CD14-positive monocyte (primary cell): ENCODE measurements at places on chromosomes 6 and 20. TPM values are rescaled to one million over a fixed set of nuclear protein-coding genes. Genes with fewer than 3 reads are reported as not detected.

The MRPS26 gene
- 19.4 and 27.3 TPM in 2 replicates for polyA plus RNA-seq

The AIG1 gene
- 6.4 and 6.8 TPM in 2 replicates for polyA plus RNA-seq

The ITPA gene
- polyA plus RNA-seq, result 62.8 TPM

The TSBP1 gene
- polyA plus RNA-seq, result not detected in 2 replicates

The REM1 gene
- polyA plus RNA-seq, result not detected

The KIF13A gene
- polyA plus RNA-seq, result 6.0 TPM

The FBXL4 gene
- 8.6 TPM for polyA plus RNA-seq
